ENCODE measurements at places on chromosomes 7 and 10.

DNA sequence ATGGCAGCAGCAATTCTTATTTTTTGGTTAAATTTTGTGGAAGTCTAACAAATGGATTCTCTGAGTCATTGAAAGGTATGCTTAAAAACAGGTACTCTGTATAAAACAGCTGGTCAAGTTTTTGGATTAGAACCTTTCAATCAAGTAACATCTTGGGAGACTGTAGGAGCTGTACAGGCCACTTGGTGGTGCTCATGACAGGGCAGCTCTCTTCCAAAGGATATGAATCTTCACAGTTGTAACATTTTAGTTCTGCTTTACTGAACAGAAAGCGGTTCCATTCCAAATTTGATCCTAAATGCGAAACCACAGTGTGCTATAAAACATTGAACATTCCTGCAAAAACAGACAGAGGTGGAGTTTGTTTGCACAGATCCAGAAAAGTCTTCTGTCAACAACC, 44.5 kb upstream of the AGR3 start:
- DNase-seq = no peak

- no peak for DNase-seq
Measured at GRCh38 chr7:44772867-44773266, 23.6 kb upstream of the PPIA start.

GRCh38 chr7:143013893-143014292, 13.0 kb downstream of the OR9A2 start:
- no peak for DNase-seq

DNA sequence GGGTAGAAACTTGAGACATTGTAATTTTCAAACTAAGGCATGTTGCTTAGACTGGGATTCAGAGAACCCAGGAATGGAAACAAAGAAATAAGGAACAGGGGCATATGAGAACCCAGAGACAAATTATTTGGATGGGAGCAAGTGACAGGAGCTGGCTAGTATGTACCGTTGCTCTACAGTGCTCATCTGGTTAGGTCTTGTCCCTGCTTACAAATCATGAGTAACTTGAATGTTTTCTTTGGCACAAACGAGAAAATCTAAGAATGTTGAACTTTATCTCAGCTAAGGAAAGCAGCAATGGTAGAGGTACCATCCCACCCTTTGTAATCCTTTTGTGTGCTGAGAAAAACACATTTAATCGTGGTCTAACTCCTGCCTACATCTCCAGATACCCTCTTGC, 116.0 kb upstream of the IMMP2L start:
- DNase-seq = no peak

GRCh38 chr7:7146837-7147236, 35.5 kb upstream of the C1GALT1 start:
- no peak for DNase-seq

DNA sequence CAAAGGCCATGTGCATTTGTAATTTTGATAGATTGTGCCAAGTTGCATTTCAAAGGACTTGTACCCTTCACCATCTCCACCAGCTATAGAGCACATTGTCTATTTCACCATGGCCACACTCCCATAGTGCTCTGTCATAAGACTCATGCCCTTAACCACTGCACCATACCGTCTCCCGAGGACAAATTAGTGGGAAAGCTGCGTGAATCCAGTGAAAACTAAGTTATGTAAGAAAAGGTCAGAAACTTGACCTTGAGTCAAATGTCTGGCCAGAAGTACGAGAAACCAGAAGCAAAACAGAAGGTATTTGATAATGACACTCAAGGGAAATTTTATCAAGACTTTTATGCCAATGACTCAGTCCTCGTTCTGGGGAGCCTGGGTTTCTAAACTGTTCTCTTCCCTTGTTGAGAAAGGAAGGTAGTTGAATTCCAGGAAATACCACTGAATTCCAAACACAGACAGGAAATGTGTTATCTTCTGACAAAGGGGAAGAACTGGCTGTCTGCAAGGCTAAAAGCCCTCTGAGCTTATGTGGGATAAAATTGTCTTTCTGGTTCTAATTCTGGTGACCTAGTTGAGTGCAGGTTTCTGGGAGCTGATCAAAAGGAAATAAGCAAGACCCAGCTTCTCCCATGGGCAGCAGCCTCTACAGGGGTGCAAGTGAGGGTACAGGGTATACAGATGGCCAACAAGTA, 49.7 kb downstream of the CDK1 start:
- no peak for DNase-seq

DNA sequence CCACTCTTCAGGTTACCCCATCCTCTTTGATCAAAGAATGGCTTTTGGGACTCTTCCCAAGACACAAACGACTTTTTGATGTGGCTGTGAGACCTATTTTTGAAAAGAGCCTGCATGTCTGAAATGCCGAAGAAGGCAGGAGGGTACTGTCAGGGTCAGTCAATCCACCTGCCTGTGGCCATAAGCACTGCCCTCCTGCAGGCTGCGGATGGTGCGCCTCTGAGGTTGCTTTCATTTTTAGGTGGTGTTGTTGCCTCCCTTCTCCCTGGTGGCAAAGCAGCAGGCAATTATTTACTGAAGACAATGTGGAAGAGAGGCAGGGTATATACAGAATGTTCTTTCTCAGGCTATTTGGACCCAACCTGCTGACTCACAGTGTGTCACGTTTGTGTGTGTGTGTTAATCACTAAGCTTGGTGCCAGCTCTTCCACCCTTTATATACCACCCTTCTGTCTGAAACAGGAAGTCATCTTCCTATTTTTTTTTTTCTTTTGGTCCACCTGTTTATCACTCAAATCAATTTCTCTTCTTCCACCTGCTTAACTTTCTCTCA, 1421.2 kb upstream of the CELF2 start:
- DNase-seq = no peak

DNA sequence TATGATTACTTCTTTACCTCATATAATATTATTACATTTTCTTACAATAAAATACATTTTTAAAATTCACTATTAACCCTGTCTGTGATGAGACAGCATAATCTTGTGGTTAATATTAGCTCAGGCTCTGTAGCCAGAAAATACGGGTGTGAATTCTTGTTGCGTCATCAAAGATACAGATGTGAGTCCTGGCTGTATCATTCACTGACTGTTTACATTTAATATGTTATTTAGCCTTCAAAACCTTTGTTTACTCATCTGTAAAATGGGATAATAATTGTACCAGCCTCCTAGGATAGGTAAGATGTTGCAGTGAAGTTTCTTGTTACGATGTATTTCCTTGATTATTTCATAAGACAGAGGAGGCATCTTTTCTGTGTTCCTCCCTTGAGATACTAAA, 184.7 kb upstream of the PRPS1L1 start:
- DNase-seq = no peak

- no peak for DNase-seq
Measured at GRCh38 chr7:101956130-101956529, 138.7 kb downstream of the CUX1 start.

- peak; percentile 71 for DNase-seq
Measured at GRCh38 chr10:62779487-62780248, 24.9 kb upstream of the ADO start.

GRCh38 chr7:158812684-158813083, 16.6 kb downstream of the ESYT2 start:
- DNase-seq = no peak

DNA sequence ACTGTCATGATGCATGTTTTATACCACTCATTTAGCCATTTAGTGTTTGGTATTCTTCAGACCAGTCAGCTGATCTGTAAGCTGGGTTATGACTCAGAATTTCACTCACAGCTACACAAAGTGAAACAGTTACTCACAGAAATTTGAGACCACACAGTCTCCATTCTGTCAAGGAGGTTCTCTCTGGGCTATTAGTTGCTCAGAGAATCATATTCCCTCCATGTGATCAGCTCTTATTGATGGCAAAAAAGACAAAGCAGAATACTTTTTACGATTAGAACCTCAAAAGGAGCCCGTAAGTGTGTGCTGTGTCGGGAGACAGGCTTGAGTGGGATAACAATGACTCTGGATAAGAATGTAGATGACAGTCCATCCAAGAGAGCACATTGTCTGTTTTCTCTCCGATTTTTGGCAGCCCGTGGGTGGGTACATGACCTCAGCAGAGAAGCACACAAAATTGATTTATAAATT, 277.6 kb upstream of the SORCS1 start:
- no peak for DNase-seq

GRCh38 chr10:123507298-123507697, 158.9 kb upstream of the GPR26 start:
- no peak for DNase-seq

GRCh38 chr7:76358481-76359110, at the start of gene YWHAG:
Gene YWHAG (minus strand): TSS chr7:76358991. CDS start chr7:76358808, 183 bp downstream.
- DNase-seq = peak; percentile 72

- DNase-seq = no peak
Measured at GRCh38 chr10:76883596-76883995, 754.0 kb downstream of the KCNMA1 start.

DNA sequence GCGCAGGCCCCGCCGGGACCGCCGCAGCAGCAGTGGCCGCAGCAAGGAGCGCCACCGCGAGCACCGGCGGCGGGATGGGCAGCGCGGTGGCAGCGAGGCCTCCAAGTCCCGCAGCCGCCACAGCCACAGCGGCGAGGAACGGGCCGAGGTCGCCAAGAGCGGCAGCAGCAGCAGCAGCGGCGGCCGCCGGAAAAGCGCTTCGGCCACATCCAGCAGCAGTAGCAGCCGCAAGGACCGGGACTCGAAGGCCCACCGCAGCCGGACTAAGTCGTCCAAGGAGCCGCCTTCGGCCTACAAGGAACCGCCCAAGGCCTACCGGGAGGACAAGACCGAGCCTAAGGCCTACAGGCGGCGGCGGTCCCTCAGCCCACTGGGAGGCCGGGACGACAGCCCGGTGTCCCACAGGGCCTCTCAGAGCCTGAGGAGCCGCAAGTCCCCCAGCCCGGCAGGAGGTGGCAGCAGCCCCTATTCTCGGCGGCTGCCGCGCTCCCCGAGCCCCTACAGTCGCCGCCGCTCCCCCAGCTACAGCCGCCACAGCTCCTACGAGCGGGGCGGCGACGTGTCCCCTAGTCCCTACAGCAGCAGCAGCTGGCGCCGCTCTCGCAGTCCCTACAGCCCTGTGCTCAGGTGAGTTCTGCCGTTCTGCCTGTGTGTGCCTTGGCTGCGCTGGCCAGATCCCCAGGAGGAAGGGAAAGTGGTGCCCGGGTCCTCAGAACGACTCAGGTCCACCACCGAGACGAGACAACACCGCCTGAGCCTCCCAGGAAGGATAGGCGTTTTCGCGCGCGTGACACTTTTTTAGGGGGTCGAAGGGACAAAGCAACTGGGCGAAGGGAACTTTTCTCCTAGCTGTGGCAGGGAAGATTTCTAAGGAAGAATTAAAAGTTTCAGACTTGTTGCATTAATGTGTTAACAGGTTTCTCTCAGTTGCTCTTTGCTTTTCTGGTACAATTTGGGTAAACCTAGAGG, 1.5 kb downstream of the CDK13 start:
- peak; percentile 22 for DNase-seq

DNA sequence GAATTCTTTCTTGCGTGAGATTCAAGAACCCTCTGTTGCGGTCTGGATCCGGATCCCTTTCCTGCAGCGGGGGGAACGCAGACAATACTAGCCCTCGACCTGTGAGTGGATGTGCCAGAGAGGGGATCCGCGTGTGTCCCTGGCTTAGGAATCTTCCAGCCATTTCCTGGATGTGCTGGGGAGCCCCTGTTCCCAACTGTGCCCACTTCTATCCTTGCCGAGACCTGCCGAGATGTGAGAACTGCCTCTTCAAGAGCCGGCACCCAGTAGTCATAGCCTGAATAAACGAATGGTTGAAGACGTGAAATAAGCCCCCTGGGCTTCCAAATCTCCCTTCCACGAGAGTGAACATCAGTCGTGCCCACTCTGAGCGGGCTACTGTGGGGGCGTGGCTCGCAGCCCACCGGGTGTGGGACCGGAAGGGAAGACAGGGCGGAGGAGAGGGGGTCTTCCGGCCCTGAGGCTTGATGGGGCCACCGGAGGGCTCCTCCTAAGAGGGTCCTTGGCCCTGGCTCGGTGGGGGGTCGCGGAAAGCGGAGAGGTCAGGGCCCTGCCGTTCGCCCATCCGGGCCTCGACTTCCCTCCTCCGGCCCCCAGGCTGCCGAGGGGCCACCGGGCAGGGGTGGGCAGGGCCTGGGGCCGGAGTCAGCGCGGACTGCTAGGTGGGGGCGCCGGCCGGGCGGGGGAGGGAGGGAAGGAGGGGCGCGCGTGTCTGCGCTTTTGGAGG, 1.3 kb upstream of the CCDC136 start:
- no peak for DNase-seq

GRCh38 chr10:114043532-114044246, at the start of gene ADRB1:
Gene ADRB1 (plus strand): TSS chr10:114043866. CDS start chr10:114044133, 267 bp downstream.
- DNase-seq = no peak

- no peak for DNase-seq
Measured at GRCh38 chr10:16685551-16685950, 131.7 kb downstream of the RSU1 start.

GRCh38 chr10:2137549-2138174, 400.3 kb upstream of the ADARB2 start:
- DNase-seq = no peak

DNA sequence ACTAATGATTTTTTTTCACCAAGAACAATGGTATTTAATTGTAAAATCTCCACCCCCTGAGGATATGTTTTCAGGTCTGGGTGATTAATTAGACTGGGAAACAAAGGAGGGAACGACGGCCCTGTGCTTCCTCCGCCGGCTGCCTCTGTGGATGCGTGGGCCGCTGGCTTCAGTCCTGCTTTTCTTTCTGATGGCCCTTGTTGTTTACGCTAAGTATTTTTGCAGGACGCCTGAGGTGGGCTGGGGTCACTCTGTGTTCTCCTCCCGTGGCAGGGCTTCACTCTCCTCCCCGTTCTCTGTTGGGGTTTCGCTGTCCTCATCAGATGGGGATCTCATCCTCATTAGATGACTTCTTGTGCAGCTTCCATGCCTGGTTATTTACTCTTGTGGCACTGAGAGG, 5.2 kb upstream of the ACBD5 start:
- no peak for DNase-seq

- DNase-seq = no peak
Measured at GRCh38 chr7:55517191-55517633, 55.1 kb downstream of the VOPP1 start.

- DNase-seq = no peak
Measured at GRCh38 chr7:29453021-29453420, 110.6 kb upstream of the PRR15 start.

DNA sequence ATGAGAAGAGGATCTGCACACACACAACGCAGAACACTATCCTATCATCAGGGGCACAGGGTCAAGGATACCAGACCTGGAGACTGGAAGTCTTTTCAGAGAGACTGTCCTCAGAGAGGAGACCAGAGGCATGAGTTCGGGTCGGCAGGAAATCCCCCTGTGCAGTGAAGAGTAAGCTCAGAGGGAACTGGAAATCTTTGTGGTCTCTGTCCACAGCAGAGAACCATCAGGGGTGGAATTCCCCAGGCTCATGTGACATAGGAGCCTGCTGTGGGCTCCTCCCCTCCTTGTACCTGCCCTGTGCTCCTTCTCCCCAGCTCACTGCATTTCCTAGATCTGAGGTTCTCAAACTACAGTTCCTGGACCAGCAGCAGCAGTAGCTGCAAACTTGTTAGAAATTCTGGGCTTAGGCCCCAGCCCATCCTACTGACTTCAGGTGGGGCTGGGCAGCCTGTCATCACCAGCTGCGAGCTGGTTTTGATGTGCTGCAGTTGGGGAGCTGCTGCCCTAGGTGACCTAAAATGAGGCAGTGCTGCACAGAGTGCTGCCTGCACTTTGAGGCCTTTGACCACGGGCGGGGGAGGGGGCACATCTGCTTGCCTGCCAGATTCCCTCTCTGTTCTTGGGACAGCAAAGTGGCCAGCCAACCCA, 2.4 kb downstream of the ZMIZ2 start:
- no peak for DNase-seq
